ENCODE measurements at places on chromosomes 13 and 19.

GRCh38 chr19:38194061-38194701 is 29.8 kb downstream of the DPF1 start:
- DNase-seq, result no peak

DNA sequence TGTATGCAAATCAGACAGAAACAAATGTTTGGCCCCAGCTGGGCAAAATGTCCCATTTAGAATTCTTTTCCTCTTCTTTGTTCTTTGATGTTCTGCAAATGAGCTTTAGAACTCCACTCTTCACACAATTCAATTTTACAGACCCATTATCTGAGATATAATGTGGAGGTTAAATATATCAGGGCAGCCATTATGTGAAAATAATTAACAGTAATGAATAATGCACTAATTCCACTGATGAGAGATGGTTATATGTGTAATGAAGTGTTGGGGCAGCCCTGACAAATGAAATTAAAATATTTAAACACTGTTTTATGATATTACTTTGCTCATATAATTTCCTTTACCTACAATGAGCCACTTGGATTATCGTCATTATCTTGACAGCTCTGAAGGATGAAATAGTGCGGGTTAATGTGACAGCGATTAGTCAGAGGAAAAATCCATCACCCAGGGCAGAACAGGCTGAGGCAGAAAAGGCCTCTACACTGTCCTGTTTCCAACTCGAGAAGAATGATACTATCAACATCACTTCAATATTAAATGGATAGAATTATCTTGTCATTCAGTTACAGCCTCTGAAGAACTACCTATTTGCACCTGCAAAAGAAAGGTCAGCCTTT is 321.1 kb downstream of the RBM26 start:
- no peak for DNase-seq

GRCh38 chr19:12885749-12886650 is 1.0 kb downstream of the KLF1 start:
- no peak for DNase-seq

GRCh38 chr19:54430306-54431254 is 15.3 kb downstream of the TTYH1 start:
- no peak for DNase-seq

DNA sequence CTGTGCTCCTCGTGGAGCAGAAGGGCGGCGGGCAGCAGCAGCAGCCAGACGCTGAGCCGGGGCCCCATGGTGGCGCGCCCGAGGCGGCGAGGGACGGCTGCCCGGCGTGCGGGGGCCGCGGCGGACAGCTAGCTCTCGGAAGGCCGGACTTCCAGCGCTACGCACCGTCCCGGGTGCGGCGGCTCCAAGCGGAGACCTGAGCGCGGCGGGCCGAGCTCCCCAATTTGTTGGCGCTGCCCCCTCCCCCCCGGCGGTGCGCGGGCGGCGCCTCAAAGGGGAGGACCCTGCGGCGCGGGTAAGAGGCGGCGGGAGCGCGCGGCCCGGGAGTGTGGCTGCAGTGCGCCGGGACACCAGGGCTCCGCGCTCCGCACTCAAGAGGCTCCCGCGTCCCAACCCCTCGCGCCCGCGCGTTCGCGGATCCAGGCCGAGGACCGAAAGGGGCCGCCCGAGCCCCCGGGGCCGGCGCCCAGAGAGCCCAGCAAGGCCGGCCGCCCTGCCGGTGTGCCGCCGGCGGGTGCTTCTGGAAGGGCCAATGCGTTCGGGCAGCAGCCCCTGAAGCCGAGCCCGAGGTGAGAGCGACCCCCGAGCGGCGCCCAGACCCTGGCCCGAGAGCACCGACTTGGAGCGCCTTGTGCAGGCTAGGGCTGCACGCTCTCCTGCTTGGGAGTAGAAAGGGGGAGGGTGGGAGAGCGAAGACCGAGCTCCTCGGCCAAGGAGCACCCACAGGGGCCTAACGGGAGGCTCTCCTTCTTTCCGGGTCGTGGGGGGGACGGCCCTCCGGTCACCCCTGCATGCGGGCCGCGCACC is at the start of the genes COL4A1 and COL4A2:
Gene COL4A1, minus strand, starts transcription at position 198 of the 807 bp plus-strand sequence. Its CDS starts 130 bp downstream, at position 68.
Gene COL4A2, plus strand, starts transcription at position 325 of the 807 bp plus-strand sequence. CDS start 620 bp downstream, outside the sequence.
- no peak for DNase-seq

DNA sequence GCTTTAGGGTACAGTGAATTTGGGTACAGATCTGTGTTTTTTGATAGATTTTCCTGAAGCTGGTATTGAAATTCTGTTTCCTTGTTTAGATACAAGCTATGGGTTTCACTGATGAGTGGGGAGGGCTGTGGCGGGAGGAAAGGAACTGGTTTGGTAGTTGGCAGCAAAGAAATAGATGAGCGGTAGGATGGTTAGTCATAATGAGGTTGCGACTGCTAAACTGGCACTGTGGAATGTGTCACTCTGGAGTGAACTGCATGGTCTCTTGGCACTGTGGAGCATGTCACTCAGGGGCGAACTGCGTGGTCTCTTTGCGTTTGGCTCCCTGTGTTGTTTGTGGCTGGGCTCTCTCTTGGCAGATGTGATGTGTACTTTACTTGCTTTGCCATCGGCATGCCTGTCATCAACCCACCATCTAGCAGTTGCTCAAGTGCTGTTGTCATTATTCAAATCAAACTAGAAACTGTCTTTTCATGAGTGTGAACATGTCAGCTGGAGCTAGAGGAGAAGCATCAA is 82.1 kb downstream of the ATP8A2 start:
- DNase-seq, result no peak

DNA sequence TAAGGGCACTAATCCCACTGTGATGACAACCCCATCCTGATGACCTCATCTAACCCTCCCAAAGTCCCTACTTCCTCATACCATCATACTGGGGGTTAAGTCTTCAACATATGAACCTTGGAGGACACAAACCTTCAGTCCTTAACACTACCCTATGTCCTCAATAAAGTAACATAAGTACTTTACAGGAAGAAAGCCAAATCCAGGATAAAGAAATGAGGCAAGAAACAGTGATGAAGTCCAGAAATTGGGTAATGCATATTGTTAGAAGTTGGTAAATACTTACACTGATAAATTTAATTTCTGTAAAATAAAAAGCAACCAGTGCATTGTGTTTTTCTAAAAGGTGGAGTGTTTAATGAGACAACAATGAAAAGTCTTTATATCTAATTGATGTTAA is 284.8 kb upstream of the SOX21 start:
- DNase-seq, result no peak

Data from keratinocyte (primary cell).